Kidney (tissue), 22 donors: ENCODE measurements at places on chromosomes 3 and 15.

DNA sequence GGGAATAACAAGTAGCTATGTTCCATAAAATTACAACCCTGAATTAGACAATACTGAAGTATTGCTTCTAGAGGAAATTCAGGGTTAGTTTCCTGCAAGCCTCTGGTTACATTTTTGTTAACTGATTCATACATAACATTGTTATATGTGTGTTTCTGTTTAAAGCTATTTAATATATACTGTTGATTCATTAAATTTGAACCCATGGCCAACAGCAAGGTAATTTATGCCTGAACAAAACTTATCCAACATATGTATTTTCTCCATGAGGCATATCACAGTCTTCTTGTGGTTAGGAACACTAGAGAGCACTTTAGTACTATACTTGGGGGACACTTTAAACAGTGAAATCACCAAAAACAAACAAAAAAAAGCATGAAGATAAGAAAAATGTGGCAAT, 47.7 kb upstream of the PTX3 start:
- no peak for DNase-seq

GRCh38 chr15:99454941-99455788, 110.6 kb upstream of the MEF2A start:
- DNase-seq = no peak

GRCh38 chr3:65902304-65902793, 136.4 kb downstream of the MAGI1 start:
- DNase-seq = peak; percentile 74

- no peak for DNase-seq
These were observed 43.3 kb upstream of the CCDC174 start for GRCh38 chr3:14608298-14608697.
